Stimulated activated CD8-positive, alpha-beta memory T cell treated with anti-CD3 and anti-CD28 coated beads, Interleukin-7, amount 100 ng/mL, for 1 hour (primary cell): ENCODE measurements at places on chromosomes 6 and 20.

DNA sequence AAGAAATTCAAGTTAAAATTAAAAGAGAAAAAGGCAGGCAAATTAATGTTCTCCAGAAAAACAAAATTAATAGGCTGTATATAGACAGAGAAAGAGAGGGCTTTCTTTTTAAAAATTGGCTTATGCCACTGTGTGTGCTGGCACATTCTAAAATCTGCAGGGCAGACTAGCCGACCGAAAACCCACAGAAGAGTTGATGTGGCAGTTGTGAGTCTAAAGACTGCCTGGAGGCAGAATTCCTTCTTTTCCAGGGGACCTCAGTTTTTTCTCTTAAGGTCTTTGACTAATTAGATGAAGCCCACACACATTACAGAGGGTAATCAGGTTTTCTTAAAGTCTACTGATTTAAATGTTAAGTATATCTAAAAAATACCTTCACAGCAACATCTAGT lies 85.7 kb downstream of the GJA1 start:
- DNase-seq, result no peak

DNA sequence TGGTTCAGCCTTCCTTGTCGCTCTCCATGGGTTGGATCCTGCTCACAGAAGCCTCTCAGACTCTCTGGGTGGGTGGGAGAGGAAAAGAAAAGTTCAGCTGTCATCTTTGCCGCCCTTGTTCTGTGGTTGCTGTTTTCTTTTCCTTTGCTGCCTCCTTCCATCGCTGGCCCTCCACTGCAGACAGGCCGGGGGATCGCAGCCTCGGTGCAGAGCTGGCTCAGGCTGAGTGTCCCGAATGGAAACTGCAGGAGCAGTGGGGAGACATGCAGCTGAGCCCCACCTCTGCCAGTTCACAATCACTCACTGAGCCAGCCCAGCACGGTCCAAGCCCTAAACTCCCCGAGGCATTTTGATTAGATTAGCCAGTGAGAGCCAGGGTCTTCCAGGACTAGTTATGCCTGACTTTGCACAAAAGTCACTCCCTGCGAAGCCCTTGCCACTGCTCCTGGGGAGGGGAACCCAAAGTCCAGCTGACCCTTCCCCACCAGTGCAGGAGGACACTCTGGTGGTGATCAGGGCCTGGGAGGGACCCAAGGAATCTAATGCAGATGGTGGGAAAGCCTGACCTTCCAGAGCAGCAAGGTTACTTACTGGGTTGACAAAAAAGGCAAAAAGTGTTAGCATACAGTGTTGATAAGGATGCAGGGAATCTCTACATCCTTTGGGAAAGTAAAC lies 14.0 kb downstream of the NRN1 start:
- DNase-seq, result no peak

- DNase-seq, result no peak
These were observed 470.4 kb upstream of the SLC35B3 start for GRCh38 chr6:8905757-8906156.

DNA sequence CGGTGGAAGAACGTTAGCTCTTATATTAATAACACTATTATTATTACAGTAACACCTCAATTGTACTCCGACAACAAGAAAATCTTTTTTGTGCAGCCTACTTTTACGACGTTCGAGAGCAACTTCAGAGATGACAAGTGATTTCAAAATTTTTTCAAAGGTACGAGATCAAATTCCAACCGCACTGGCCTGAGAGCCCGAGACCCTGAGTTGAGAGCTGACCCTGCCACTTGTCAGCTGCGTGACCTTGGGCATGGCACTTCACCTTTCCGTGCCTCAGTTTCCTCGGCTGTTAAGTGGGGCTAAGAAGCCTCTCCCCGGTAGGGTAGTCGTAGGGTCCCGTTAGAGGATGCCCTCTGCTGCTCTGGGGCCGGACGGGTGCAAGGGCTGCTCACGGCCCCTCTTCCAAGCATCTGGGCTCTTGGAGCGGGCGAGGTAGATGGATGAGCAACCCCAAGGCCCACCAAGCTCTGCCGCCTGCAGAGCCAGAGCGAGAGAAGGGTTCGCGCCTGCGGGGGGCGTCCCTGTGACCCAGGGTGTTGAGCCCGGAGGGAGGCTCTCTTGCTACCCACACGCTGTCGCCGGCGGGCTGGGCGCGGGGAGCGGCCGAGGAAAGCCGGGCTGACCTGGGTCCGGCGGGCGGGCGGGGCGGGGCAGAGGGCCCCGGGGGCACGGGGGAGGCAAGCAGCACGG lies 510 bp downstream of the NDRG3 start:
- DNase-seq, result no peak

GRCh38 chr20:54474046-54474445 lies 1.3 kb upstream of the DOK5 start:
- no peak for DNase-seq

- no peak for DNase-seq
These were observed 439.7 kb downstream of the RFPL4B start for GRCh38 chr6:112786801-112787200.

DNA sequence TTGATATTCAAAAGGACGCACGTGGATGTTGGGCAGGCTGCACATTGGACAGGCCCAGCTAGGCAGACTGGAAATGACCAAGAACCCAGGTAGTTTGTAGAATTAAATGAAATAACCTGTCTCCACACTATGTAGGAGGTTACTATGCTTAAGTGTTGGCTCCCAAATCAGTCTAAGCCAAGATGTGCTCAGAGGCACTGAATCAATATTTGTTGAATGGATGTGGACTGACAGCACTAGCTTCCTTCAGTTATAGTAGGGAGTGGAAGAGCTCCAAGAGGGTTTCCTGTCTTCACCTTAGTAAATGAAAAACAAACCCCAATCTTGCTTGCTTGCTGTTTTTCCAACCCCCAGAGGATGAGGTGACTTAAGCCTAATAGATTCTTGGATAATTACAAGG lies 180.5 kb downstream of the JARID2 start:
- DNase-seq, result no peak

DNA sequence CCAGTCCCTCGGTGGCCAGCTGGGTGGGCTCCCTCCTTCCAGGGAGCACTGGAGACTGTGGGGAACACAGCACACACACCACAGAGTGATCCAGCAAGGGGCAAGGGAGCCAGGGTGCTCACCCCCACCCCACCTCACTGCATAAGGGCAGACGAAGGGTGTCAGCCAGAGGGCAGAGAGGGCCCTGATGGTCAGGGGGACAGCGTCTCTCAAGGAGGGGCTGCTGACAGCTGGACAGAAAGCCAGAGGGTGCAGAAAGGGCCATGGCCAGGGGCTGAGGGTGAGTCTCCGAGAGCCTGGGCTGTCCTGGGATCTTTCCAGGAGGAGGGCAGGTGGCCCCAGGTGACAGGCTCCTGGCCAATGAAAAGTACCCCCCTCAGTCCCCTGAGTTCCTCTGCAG lies 73.4 kb upstream of the PMEPA1 start:
- no peak for DNase-seq

- peak; percentile 26 for DNase-seq
These were observed at the start of gene UNC5CL for GRCh38 chr6:41039060-41039998. Gene UNC5CL, minus strand, starts transcription at chr6:41039221. Its CDS starts 4,147 bp downstream, at chr6:41035074.

GRCh38 chr6:98295515-98296175 lies 538.7 kb upstream of the POU3F2 start:
- no peak for DNase-seq

- DNase-seq, result no peak
These were observed 42.1 kb upstream of the CDH22 start for GRCh38 chr20:46350201-46350985.

GRCh38 chr6:5846889-5847288 lies 159.8 kb downstream of the NRN1 start:
- no peak for DNase-seq

GRCh38 chr6:158569036-158569435 lies 9.1 kb downstream of the TMEM181 start:
- no peak for DNase-seq

- DNase-seq, result no peak
These were observed 33.0 kb downstream of the TBX18 start for GRCh38 chr6:84731401-84731800.

- no peak for DNase-seq
These were observed 50.0 kb downstream of the TAF4 start for GRCh38 chr20:62015540-62016288.

DNA sequence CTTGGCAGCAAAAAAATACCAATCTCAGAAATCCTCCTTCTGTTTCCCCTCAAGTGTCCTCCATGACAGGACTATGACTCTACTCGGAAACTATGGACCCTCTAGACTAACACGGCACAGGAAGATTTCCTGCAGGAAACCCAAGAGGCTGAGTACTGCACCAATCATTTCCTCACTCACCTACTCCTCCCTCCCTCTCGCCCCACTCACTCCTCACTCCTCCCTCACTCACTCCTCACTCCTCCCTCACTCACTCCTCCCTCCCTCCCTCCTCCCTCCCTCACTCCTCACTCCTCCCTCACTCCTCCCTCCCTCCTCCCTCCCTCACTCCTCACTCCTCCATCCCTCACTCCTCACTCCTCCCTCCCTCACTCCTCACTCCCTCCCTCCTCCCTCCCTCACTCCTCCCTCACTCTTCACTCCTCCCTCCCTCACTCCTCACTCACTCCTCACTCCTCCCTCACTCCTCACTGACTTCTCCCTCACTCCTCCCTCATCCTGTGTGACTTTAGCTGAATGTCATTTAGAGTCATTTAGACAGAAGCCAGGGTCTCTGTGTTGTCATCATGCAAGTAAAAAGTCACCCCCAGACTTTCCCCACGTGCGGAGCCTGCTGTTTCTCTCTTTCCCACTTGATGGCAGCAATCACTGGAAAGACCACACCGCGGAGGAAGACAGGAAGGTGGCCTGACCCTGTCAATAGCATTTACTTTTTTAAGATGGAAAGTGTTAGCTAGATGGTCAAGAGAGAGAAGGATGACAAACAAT lies 226.8 kb upstream of the PDE10A start:
- DNase-seq, result no peak

DNA sequence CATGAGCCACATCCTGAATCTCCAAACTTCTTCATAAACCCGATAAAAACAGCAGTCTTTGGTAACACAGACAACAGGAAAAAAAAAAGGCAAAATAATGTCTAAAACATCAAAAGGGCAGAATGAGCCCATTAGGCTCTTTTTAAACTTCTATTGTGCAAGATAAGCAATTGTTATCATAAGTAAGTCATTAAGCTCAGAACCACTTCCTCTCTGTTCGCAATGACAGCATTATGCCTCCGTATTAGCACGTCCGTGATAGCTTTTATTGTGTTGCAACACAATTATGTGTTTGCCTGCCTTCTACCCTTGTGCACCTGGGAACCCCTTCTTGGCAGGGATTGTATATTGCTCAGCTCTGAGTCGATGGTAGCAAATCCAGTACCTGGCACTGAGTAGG lies 147.1 kb downstream of the LRFN2 start:
- DNase-seq, result no peak

- DNase-seq, result no peak
These were observed 328.1 kb downstream of the NKAIN2 start for GRCh38 chr6:124131779-124132178.

DNA sequence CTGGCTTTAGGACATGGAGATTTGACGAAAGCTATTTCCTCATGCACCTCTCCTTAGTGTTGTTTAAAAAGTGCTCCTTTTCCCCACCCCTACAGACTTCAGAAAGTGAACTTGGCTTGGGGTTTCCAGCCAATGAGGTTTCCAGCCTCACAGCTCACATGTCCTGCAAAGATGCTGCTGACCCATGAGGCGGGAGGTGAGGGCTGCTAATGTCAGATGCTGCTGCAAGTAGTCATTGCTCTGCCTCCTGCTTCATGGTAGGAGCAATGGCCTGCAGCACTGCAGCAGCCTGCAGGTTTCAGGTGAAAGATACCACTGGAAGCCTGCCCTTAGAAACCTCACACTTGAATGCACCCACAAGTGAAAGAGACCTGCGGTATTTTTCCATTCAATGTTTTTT lies 112.8 kb downstream of the LAMP5 start:
- no peak for DNase-seq

GRCh38 chr6:137339929-137340559 lies 120.9 kb upstream of the IFNGR1 start:
- DNase-seq, result no peak

DNA sequence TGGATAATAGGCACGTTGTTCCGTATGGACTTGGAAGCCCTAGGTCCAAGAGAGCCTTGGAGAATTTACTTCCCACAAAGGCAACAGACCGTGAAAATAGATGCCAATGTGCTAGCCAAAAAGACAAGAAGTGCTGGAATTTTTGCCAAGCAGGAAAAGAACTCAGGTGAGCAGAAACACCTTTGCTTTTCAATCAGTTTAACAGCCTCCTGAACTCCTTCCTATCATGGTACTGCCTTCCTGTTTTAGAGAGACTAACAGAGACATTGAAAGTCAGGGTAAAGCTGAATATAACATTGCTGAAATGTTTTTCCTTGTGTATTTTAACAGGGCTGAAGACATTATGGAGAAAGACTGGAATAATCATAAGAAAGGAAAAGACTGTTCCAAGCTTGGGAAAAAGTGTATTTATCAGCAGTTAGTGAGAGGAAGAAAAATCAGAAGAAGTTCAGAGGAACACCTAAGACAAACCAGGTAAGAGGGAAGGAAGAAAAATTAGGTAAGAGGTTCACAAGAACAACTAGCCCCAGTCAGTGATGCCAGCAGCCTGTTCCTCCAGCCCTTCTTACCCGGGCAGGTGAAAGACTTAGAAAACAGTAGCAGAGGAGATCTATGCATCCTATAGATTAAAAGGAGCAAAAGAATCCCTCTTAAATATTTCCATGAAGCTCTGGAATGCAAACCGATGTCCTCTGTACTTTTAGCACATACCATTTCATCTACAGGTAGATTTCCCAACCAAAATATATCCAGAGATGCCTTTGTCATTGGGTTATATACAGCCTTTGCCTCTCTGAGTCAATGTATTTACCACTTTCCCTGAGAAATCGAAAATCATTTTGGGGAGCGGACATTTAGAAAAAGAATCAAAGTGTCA lies 4.0 kb downstream of the EDN1 start:
- DNase-seq, result no peak

- no peak for DNase-seq
These were observed 309.8 kb upstream of the SGK1 start for GRCh38 chr6:134627707-134628106.

DNA sequence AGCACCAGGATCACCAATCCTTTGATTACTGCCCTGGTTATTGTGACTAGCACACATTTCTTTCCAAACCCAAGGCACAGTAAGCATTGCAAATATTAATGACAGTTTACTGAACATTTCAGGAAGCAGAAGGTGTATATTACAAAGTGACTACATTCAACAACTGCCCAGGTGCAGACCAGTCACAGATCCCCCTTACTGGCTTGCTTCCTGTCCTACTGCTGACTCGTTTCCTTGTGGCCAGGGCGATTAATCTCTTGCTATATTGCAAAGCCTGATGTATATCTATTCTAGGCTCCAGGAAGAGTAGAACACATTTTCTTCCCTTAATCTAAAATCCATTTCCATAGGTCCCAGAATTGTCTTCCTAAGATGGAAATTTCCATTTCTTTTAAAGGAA lies 77.2 kb upstream of the EPHA7 start:
- DNase-seq, result no peak

DNA sequence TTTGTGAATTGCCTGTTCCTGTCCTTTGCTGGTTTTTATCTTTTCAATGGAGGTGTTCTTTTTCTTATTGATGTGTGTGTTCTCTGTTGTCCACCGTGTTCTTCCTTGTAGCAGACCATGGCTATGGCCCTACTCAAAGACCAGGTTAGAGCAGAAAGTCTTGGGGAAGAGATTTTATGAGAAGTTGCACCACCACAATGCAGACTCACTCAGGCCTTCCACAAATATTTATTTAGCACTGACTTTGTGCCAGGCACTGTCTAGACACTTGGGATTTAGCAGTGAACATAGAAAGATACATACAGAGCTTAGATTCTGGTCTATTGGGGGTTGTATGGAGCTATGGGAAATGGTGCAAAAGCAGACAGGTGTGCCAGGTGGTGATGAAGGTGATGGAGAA lies 98.8 kb downstream of the DTD1 start:
- no peak for DNase-seq

- DNase-seq, result no peak
These were observed 24.6 kb downstream of the DNAAF9 start for GRCh38 chr20:3382836-3383235.

- DNase-seq, result no peak
These were observed 669.5 kb upstream of the MARCKS start for GRCh38 chr6:113187661-113188060.
